ENCODE measurements at places on chromosomes 13 and 19.
A peak's percentile ranks its signal among the peaks of the same experiment; 100 is the strongest.

DNA sequence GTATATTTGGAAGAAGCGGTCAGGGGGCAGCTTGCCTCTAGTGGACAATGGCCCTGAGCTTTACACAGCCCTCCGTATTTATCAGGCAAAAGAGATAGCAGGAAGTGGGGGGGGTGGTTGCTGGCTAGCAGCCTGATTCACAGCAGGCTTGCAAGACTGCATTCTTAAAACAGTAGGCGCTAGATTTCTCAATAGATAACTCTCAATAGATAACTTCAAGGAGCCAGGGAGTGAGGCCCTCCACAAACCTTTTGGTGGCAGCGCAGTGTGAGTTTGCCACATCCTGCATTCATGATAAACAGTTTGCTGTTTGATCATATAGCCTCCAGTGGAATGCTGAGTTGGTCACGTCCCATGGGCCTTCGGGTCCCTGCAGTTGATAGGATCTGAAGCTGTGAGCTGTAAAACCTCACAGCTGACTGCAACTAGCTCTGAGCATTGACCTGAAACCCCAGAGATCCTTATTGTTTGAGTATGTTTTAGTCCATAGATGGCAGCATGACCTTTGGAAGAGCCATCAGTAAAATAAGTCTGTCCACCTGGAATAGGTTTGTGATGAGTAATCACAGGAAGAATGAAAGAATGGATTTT, 12.2 kb downstream of the FPR3 start:
- DNase-seq, result no peak

DNA sequence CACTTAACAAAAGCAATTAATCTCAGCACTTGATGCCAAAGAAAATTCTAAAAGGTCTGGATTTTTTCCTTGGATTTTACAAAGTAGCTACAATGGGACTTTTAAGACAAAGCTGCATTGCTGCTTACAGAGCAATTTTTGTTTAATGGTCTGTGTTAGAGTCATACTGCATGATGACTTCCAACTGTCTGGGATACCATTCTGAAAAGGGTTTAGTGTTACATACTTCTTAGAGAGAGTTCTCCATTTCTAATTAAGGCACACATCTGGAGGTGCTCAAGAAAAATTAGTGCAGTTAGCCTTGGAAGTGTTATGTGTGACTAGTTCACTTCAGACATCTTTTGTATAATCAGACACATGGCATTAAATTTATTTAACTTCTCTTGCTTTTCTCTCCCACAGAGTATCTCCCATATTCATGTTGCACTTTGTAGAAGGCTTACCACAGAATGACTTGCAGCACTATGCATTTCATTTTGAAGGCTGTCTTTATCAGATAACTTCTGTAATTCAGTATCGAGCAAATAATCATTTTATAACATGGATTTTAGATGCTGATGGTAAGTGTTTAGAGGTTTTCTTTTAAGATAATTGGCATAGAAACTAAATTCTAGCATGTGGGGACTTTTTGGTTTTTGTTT, 35.1 kb downstream of the USPL1 start:
- DNase-seq, result no peak

GRCh38 chr13:19764237-19764636, 18.5 kb downstream of the PSPC1 start:
- DNase-seq, result no peak

- DNase-seq, result peak; percentile 45
Measured at GRCh38 chr19:17488593-17489391, 18.5 kb downstream of the SLC27A1 start.

- DNase-seq, result no peak
Measured at GRCh38 chr19:3531716-3532115, 7.3 kb upstream of the TEKTIP1 start.

DNA sequence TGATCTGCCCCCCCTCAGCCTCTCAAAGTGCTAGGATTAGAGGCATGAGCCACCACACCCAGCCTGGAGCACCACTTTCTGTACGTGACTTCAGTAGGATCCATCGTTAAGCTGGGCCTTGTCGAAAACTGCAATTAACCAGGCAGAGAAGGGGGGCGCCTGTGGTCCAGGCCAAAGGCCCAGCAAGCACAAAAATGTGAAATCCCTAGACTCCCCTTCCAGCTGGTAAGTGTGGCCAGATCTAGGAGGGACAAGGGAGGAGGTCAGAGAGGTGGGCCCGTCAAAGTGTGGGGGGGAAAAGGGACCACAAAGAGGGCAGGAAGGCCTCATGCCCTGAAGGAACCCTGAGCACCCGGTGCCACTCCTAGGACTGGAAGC, 13.8 kb downstream of the DDX39A start:
- no peak for DNase-seq

GRCh38 chr13:100620792-100621191, 32.2 kb upstream of the GGACT start:
- no peak for DNase-seq

DNA sequence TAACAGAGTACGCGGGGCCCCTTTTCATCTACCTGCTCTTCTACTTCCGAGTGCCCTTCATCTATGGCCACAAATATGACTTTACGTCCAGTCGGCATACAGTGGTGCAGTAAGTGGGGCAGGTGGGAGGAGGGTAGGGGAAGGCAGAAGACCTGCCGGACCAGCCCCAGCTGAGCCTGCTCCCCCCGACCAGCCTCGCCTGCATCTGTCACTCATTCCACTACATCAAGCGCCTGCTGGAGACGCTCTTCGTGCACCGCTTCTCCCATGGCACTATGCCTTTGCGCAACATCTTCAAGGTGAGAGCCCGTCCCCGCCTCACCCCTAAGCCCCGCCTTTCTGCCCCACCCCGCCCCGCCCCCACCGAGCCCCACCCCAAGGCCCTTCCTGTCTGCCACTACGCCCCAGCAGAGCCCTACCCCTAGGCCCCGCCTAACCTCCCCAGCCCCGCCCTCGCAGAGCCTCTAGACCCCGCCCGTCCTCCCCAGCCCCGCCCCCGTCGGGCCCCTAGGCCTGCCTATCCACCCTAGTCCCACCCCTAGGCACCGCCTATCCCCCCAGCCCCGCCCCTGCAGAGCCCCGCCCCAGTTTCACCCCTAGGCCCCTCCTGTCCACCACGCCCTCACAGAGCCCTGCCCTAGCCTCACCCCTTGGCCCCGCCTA, 7.7 kb downstream of the NDUFB7 start:
- no peak for DNase-seq

DNA sequence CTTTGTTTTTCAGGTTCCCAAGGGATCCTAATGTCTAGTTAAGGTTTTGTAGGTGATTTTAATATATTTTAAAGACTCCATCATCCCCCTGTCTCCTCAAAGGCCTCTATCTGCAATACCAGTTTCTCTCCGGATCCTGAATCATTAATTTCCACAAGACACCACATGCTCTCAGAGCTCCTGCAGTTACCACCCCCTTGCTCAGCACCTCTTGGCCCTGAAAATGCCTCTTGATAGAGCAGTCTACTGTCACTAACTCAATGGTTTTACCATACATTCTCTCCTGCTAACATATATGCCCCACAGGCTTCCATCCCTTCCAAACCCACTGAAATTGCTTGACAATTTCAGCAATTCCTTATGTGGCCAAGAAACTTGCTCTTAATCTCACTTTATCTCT, 1.9 kb upstream of the PEG3 start:
- no peak for DNase-seq

GRCh38 chr13:113466383-113466782, 13.1 kb upstream of the ADPRHL1 start:
- DNase-seq, result no peak

DNA sequence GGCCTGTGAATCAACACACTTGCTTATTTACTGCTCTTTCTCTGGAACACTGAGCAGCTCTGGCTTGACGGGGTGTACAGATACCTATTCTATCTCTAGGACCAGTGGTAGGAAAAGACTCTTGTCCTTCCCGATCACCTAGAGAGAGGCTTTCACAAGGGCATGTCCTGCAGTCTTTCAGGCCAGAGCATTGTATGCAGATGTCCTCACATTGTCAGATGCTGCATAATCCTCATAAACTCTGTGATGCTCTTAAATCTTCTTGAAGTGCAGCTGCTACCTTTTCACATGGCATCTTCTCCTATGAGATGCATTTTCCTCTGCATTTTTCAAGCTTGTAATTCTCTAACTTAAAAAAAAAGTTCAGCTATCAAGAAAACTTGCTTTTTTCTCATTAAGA, 369.4 kb downstream of the OLFM4 start:
- DNase-seq, result no peak

- DNase-seq, result no peak
Measured at GRCh38 chr19:35715981-35716800, 1.6 kb upstream of the KMT2B start.

- no peak for DNase-seq
Measured at GRCh38 chr13:114077933-114078325, 54.5 kb downstream of the RASA3 start.

- DNase-seq, result no peak
Measured at GRCh38 chr13:40235160-40235796, 431.2 kb downstream of the FOXO1 start.

- DNase-seq, result no peak
Measured at GRCh38 chr19:56896095-56896494, 55.6 kb upstream of the PEG3 start.

DNA sequence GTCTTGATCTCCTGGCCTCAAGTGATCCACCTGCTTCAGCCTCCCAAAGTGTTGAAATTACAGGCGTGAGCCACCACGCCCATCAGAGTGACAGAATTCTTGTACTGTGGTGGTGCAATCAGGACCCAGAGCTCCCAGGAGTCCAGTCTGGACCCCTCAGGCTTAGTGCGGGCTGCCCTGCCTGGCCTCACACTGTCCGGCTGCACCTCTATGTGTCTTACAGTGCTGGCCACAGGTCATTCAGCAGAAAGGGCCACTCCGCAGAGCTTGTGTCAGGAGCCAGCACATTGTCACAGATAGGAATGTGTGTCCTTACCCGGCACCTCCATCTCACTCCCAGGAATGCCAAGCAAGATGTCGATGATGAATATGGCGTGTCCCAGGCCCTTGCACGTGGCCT, 49.2 kb downstream of the SMARCA4 start:
- DNase-seq, result no peak

GRCh38 chr13:114143806-114144605, 11.6 kb upstream of the RASA3 start:
- no peak for DNase-seq

DNA sequence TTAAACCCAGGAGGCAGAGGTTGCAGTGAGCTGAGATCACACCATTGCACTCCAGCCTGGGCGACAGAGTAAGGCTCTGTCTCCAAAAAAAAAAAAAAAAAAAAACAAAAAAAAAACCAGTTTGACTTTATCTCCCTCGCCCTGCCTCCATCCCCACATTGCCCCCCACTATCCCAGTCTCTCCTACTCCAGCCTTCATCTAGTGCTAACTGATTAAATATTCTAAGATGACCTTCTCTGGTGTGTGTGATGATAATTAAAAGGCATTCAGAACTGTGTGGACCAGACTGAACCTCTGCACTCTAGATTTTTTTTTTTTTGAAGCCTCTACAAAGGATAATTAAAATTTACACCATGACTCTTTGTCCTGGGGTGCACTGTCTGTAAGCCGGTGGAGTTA, 6.0 kb upstream of the DLL3 start:
- DNase-seq, result no peak

DNA sequence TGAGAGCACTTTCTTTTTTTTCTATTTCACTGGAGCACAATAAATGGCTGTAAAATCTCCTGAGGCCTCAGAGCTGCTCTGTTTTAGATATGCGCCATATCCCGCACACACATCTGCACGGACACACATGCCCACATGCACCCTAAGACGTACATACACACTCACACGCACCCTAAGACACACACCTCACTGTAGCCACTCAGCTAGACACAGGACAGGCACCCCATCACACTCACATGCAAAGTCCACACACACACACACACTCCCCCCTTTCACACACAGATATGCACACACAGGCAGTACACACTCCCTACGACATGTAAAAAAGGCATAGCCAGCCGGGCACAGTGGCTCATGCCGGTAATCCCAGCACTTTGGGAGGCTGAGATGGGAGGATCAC, 8.8 kb downstream of the ELOF1 start:
- DNase-seq, result no peak

DNA sequence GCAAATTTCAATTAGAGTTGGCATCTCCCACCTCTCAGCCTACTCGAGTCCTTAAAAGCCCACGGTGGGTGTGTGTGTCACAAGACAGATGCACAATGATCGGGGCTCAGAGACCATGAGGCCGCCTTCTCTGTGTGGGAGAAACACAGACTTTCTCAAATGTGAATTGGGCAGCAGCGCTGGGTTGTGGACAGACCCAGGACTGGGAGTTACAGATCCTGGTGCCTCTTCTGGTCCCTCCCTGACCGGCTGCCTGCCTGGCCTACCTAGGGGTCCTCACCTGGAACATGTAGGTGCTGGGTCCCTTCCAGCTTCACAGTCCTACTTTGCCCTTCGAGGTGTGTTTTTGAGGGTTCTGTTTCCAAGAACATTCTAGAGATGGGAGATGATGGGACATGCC, 4.9 kb downstream of the CEACAM8 start:
- DNase-seq, result no peak

DNA sequence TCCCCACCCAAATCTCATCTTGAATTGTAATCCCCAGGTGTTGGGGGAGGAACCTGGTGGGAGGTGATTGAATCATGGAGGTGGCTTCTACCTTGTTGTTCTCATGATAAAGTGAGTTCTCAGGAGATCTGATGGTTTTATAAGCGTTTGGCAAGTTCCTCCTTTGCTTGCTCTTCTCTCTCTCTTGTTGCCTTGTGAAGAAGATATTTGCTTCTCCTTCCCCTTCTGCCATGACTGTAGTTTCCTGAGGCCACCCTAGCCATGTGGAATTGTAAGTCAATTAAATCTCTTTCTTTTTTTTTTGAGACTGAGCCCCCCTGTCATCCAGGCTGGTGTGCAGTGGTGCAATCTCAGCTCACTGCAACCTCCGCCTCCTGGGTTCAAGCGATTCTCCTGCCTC, 34.4 kb downstream of the VSTM1 start:
- no peak for DNase-seq

- DNase-seq, result no peak
Measured at GRCh38 chr13:24060993-24061392, 99.5 kb upstream of the SPATA13 start.

- no peak for DNase-seq
Measured at GRCh38 chr13:33033986-33034385, 17.8 kb downstream of the KL start.

DNA sequence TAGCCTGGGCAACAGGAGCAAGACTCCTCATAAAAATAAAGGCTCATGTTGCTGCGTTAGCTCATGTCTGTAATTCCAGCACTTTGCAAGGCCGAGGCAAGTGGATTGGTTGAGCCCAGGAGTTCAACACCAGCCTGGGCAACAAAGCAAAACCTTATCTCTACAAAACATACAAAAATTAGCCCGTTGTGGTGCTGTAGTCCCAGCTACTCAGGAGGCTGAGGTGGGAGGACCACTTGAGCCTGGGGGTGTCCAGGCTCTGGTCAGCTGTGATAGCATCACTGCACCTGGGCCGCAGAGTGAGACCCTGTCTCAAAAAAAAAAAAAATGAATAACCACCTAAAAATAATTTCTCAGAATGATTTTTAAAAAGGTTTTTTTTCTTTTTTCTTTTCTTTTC, 3.9 kb upstream of the NUDT19 start:
- no peak for DNase-seq

DNA sequence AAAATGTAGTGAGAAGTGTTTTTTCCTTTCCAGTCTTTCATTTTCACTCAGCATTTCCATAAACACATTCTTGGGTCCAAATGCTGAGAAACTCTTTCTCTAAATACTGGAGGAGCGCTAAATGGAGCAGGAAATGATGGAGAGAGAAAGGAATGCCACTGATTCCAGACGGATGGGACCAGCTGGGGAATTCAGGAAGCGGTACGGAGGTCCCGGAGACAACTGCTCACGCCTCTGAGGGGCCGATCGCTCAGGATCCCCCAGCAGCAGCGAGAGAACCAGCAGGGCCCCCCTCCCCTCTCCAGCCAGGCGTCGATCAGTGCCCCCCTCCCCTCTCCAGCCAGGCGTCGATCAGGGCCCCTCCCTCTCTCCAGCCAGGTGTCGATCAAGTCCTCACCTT, 13.2 kb downstream of the RASA3 start:
- DNase-seq, result no peak

Measured in stimulated activated CD8-positive, alpha-beta memory T cell treated with anti-CD3 and anti-CD28 coated beads, Interleukin-4, amount 100 ng/mL, for 4 hours (primary cell).